ENCODE measurements at places on chromosomes 4 and X.

DNA sequence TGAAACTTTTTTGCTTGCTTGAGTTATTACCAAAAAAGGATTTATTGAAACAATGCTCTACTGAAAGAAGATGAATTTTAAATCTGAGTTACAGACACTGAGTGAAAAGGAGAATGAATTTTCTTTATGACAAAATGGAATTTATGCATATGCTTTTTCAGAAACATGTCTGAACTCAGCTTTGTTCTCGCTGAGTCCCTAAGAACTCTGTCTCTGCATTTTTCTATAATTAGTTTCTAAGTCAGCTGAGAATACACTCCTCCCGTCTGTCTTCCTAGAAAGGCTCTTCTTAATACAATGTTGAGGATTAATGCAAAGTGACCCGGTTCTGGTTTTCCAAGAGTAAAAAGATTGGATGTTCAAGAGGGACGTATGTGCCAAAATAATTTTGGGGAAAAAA lies 463.5 kb downstream of the NKX6-1 start:
- DNase-seq: no peak

- no peak for DNase-seq
Observed at GRCh38 chr4:71009890-71010588, 16.6 kb downstream of the DCK start.

DNA sequence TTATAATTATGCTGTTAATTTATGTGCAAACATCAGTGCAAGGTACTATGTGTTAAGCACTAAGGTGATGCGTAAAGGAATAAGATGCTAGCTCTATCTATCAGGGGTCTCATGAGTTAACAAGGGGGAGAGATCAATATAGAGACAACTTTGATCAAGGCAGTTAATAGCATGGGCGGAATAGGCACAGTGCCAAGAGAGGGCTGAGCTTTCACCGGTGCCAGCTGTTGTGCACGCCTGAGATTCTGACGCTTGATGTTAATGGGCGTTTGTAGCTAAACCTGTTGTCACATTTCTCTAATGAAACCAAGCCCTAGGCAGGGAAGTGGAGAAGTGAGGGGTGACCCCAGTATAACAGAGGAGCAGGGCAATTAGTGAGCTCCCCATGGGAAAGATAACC lies 86.0 kb upstream of the NMU start:
- DNase-seq: no peak

- DNase-seq: no peak
Observed at GRCh38 chr4:23878912-23879732, 10.7 kb downstream of the PPARGC1A start.

- no peak for DNase-seq
Observed at GRCh38 chr4:122476745-122477144, 20.2 kb upstream of the IL2 start.

DNA sequence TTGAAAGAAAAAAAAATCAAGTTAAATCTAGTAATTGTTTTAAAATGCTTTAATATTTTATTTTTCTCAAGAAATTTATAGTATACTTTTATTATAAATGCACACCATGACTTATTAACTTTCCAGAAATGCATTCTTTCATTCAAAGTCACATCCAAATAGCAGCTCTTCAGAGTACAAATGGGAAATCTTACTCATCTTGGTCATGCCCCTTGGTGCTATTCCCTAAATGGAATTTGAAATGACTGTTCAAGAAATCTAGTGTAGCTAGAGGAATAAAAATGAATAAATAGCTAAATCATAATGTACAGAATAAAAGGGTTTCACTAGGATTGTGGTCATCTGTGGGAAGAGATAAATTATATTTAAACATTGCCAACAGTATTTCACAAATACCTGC lies 1139.7 kb downstream of the PCDH18 start:
- DNase-seq: no peak

- no peak for DNase-seq
Observed at GRCh38 chrX:16222151-16222550, 54.9 kb downstream of the MAGEB17 start.

DNA sequence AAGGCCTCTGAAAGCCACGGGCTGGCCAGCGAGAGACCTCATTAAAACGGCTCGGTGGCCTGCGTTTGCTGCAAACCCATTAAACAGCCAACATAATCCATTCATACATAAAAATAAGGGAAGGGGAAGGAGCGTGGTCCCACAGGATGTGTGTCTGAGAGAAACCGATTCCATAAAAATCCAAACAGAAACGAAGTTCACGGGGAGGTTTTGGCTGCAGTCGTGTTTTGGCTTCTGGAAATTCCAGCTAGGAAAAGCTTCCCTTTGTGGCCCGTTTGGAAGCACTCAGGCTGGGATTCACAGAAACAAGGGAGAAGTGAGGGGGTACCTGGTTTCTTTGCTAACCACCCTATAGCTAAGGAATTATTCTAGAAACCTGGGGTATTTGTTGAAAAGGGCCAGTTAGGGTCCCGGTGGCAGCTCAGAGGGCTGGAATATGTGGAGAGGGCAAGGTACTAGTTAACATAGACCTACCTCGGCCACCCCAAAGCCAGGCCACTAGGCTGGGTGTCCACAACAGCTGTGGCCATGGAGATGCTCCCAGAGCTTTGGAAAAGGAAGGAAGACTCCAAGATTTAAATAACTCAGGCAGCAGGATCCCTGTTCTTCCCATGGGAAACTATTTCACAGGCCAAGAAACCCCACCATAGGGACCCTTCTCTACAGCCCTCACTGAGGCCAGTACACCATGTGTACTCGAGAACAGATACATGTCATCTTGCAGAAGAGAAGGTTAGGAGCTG lies 166.8 kb downstream of the BCOR start:
- no peak for DNase-seq

DNA sequence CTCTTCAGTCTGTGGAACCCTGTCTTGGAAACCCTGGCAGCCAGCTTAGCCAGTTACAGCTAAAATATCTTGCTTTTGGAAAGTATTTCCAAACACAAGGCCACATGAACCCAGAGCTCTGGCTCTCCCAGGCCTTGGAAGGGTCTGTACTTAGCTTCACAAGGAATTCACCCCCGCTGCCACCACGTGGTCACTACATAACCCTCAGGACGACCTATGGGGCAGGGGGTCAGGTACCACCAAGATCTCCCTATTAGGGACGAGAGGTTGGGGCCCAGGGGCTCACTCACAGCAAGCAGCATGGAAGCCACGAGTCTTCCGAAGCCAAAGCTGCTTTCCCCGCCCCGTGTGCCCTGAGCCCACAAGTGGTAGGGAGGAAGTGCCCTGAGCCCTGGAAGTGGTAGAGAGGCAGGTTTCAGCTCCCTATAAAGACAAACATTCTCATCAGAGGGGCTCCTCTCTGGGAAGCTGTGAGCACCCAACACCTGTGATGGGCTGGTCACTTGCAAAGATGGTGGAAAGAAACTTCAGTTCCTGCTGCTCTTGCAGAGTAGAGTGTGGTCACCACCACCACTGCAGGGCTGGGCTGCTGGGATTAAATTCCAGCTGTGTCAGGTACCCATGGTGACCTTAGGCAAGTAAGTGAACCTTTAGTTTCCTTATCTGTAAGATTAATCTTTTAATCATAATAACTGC lies 4.7 kb upstream of the JAKMIP1 start:
- no peak for DNase-seq

- DNase-seq: no peak
Observed at GRCh38 chr4:1075225-1075624, 38.1 kb downstream of the RNF212 start.

DNA sequence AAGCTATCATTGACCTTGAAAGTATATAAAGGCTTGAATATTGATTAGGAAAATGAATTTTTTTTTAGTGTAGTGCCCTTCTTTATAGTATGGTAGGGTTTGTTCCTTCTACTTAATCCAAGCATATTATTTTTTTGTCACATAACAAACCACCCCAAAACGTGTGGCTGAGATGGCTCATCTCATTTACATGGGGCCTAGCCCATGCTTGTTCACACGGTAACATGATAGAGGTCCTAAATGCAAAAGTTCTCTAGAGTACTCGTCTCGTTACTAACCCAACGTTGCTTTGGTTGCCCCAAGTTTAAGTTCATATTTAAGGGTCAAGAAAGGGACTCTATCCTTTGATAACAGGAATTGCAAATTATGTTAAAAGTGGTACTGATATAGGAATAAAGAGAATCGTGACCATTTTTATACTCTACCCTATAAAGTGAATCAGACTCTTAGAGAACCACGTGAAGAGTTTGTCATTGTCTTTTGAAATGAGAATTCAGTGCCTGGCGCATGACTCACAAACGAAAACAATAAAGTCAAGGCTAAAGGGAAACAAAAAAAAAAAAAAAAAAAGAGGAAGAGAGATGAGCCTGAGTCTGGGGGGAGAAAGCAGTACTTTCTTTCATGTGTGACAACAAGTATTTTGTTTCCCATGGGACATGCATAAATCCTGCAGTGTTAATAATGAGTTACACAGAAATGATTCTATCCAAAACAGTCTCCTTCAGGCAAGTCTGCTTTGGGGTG lies 402.8 kb upstream of the NWD2 start:
- no peak for DNase-seq

DNA sequence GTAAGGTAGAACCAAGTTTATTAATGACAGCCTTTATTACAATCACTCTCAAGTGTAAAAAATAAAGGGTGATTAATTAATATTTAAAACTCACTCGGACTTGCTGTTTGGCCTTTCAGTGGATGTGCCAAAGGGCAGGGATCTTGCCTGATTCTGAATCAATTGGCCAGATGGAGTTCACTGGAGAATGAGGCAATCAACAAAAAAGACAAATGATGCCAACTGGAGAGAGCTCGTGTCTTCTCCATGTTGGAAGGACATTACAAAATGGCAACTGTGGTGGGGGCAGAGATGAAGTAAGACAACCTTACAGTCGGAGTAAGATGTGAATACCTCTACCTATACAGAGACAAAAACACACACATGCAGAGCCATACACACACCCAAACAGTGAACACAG lies 188.0 kb downstream of the TSPAN5 start:
- DNase-seq: no peak

DNA sequence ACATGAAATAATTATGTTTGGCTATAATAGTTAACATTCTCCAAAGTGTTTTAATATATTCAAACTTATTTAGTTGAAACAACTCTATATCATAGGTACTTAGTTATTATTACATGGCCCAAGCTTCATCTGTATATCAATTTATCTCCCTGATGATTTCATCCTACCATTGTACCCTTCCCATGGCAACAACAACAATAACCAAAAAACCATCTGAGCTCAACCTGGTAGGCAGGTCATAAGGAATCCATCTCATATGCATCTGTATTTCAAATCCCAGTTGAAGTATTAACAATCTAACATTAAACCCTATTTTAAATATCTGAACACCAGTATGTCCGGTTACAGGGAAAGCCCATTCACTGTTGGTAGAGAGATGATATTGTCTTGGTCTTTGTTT lies 33.1 kb upstream of the SLC7A11 start:
- no peak for DNase-seq

DNA sequence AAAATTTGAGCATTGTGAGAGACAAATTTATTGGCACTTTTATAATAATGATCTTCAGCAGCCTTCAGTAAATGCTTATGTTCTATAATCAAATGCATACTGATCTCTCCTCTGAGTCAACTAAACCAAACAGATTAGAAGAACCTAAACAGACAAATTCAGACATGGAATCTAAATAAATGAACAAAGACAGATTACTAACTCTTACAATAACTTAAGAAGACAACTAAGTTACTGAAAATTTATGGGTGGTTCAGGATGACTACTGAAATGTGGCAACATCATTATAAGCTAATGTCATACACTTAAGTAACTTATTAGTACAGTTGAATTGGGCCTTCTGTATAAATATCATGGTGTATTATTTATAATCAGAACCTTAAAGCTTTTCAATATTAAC lies 127.3 kb downstream of the NEK1 start:
- no peak for DNase-seq

DNA sequence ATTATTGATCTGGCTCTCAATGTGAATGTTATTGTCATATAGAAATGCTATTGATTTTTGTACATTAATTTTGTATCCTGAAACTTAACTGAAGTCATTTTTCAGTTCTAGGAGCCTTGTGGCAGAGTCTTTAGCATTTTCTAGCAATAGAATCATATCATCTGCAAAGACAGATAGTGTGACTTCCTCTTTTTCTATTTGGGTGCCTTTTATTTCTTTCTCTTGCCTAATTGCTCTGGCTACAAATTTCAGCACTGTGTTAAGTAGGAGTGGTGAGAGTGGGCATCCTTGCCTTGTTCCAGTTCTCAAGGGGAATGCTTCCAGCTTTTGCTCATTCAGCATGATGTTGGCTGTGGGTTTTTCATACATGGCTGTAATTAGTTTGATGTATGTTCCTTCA lies 102.7 kb downstream of the SH3BGRL start:
- DNase-seq: no peak

DNA sequence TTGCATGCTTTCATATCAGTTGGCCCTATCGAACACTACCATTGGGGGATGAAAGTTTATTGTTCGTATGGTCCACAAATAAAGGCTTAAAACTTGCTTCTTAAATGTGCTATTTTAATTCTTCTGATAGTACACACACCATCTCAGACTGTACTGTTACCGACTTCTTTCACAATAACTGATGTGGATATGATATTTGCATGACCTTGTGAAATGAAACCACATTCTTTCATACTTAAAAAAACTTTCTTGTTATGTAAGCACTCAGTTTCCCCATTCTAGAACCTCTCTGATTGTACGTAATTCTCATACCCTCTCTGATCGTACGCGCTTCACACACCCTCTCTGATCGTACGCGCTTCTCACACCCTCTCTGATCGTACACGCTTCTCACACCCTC lies 12.0 kb upstream of the WDR19 start:
- no peak for DNase-seq

Measured in stimulated activated CD4-positive, alpha-beta T cell treated with anti-CD3 and anti-CD28 coated beads, Interleukin-2, amount 100 ng/mL, for 4 hours (primary cell).